ENCODE measurements at places on chromosomes 3 and 15.

GRCh38 chr3:129694228-129694627 is 87.8 kb upstream of the PLXND1 start:
- DNase-seq = no peak

- DNase-seq = no peak
Measured at GRCh38 chr15:75348562-75349350, 1.9 kb downstream of the NEIL1 start.

DNA sequence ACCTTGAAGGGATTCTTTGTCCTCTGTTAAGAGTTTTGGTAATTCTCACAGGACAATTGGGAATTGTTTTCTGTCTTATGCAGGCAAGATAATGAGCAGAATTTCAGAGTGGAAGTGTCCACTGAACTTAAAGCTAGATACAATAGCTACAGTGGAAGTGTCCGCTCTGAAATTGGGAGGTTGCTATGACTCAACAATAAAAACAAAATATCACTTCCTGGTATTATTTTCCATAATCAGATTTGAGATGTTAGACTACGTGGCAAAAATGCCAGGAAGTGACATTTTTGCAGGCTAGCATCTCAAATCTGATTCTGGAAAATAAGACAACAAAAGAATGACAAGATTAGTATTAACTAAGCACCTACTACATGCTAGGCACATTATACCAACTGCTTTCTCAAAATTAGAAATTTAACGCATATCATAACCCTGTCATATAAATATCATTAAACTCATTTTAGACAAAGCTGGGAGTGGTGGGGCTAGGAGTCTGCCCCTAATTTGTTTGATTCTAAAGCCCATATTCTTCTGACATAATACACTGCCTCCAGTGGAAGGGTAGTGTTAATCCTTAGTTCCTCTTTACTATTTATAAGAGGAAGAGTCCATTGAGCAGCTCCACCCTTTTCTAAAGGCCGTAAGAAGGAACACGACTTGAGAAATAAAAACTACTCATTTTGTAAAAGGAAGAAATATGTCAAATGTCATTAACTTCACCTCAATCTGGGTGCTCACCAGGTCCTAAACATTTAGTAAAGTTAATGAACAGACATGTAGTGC is 266.9 kb upstream of the STT3B start:
- no peak for DNase-seq

GRCh38 chr3:15499536-15499935 is 22.0 kb downstream of the COLQ start:
- no peak for DNase-seq

- DNase-seq = no peak
Measured at GRCh38 chr3:76656531-76657070, 383.3 kb upstream of the ROBO2 start.

DNA sequence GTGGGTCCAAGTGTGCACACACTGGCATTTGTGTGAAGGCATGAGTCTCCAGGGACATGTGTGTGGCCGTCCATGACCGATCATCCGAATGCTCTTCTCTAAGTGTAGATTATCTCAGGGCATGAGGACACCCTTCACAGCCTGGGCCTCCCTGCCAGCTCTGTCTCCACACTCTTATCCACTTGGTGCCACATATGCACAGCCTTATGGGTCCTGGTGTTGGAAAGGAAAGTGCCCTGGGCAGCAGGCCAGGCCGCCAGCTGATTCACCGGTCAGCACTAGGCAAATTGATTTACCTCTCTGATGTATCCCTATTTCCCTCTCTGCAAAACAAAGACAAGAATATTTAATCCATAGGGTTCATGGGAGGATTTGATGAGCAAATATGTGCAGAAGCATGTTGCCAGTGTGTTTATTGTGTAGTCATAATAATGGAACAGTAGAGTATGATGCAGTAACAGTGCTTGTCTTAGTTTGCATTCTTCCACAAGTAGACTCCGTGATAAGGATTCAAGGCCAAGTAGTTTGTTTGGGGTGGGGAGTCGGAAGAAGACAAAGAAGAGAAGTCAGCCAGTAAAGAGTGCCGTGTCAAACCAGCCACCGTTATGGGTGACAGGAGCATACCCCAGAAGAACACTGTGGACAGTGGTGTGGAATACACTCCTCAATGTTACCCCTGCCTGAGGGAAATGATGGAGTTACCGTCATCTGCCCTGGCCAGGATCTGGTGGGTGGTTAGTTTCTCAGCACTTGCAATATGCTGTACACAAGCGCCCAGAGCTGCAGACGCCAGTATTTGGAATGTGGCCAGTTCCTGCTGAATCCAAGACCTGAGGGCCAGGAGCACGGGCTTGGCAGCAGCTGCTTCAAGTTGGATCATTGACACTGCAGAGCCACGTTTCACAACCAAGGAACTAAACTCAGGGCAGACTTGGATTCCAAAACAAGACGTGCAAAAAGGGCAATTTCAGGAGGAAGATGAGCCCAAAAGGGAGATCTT is 85.1 kb downstream of the MTHFS start:
- no peak for DNase-seq

- DNase-seq = no peak
Measured at GRCh38 chr3:13575459-13576061, 26.6 kb downstream of the FBLN2 start.

All from activated CD4-positive, alpha-beta T cell treated with anti-CD3 and anti-CD28 coated beads, Interleukin-2, amount 50 U/mL, for 4 hours (primary cell).